Neural crest cell (in vitro differentiated cells): ENCODE measurements at places on chromosomes 6 and 20. TPM values are rescaled to one million over a fixed set of nuclear protein-coding genes. Genes with fewer than 3 reads are reported as not detected.
A peak's percentile ranks its signal among the peaks of the same experiment; 100 is the strongest.

Gene DDR1
- total RNA-seq: 160 and 178 TPM in 2 replicates

Gene TREM1
- not detected in 2 replicates for total RNA-seq

DNA sequence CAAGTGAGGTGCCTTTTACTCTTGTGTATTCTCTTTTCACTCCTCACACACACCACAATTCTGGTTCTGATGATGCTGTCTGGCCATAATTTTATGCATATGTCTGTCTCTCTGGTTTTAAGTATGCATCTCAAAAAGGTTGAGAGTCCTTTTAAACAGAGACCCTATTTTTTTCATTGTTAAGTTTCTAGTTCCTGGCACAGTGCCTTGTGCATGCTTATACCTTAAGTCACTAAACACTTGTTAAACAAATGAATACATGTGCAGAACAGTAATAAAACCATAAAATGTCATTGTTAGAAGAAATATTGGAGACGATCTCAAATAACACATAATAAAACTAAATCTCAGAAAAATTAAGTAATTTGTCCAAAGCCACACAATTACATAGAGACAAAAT is 7.9 kb downstream of the ROS1 start:
- no peaks in the 10 kb centered on the region for H3K4me1 ChIP-seq
- no peak overlapping the region for H3K4me3 ChIP-seq
- no peak for DNase-seq
- peaks cover under 1% of the 10 kb centered on the region for H3K27me3 ChIP-seq
- no peaks in the 10 kb centered on the region for H3K36me3 ChIP-seq

DNA sequence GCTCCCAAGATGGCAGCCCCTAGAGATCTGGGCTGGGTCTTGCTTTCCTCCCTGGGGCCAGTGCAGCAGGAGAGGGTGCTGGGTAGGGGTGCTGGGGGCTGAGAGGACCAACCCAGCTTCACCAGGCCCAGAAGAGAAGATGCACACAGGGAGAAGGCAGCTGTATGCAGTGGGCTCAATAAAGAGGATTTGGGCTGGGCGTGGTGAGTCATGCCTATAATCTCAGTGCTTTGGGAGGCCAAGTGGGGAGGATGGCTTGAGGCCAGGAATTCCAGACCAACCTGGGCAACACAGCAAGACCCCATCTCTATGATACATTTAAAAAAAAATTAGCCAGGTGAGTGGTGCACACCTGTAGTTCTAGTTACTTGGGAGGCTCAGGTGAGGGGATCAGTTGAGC is 25.7 kb upstream of the EMILIN3 start:
- H3K27me3 ChIP-seq: no peaks in the 10 kb centered on the region
- peak overlapping the region; percentile 5 for H3K4me3 ChIP-seq
- H3K27ac ChIP-seq: no peak overlapping the region
- H3K36me3 ChIP-seq: no peaks in the 10 kb centered on the region

DNA sequence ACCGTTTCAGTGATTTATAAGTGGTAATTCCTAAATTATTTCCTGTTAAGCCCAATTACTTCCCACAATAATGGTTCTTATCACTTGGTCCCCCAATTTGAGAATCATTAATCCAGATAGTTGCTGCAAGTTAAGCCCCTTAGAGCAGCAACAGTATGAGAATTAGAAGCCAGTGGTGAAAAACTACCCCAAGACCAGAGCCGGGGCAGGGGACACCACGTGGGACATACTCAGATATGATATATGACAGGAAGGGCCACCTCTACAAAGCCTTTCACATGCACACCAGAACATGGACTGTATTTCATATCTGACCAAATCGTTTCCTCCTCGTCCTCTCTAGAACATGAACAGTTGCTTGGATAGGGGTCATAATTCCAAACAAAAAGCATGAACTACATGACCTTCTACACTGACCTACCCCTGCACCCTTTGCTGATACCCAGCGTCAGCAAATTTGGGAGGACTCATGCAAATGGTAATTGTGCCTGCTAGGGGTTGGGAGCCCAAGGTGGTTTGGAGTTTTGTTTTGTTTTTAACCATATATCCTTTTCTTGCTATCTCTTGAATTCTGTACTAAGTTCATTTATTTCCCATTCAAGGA is 3.9 kb downstream of the JAG1 start:
- H3K4me1 ChIP-seq: peaks cover 69% of the 10 kb centered on the region
- H3K27ac ChIP-seq: no peak overlapping the region

DNA sequence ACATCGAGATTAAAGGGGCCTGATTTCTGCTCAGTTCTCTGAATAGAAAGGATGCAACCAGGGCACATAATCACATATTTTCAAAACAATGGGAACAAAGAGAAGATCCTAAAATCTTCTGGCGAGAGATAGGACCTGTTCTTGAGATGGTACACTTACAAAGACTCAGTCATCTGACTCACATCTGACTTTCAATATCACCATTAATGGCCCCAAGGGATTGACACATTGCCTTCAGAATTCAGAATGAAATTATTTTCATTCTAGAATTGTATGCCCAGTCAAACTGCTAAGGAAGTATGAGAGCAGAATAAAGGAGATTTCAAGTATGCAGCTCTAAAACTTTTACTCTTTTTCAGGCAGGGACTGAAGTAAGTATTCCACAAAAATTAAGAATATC is 240.7 kb upstream of the POU3F2 start:
- H3K4me3 ChIP-seq: no peak overlapping the region
- H3K27me3 ChIP-seq: no peaks in the 10 kb centered on the region
- no peaks in the 10 kb centered on the region for H3K4me1 ChIP-seq

DNA sequence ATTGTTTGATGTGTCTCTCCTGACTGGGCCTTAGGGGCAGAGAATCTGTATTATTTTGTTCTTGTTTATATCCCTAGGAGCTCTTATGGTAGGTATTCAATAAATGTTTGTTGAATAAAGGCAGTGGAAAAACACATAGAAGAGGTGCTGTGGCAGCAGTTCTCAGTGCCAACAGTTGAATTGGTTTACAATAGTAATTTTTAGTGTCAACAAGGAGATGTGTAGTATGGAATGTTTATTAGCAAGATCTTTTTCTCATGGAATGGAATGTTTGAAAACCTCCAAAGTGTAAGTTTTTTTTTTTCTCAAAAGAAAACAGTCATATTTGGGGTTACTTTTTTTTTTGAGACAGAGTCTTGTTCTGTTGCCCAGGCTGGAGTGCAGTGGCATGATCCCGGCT is 28.0 kb downstream of the ASXL1 start:
- H3K27me3 ChIP-seq: no peaks in the 10 kb centered on the region
- no peak overlapping the region for H3K4me3 ChIP-seq
- H3K4me1 ChIP-seq: peaks cover 39% of the 10 kb centered on the region
- no peak overlapping the region for H3K27ac ChIP-seq
- H3K36me3 ChIP-seq: no peaks in the 10 kb centered on the region
- DNase-seq: no peak

DNA sequence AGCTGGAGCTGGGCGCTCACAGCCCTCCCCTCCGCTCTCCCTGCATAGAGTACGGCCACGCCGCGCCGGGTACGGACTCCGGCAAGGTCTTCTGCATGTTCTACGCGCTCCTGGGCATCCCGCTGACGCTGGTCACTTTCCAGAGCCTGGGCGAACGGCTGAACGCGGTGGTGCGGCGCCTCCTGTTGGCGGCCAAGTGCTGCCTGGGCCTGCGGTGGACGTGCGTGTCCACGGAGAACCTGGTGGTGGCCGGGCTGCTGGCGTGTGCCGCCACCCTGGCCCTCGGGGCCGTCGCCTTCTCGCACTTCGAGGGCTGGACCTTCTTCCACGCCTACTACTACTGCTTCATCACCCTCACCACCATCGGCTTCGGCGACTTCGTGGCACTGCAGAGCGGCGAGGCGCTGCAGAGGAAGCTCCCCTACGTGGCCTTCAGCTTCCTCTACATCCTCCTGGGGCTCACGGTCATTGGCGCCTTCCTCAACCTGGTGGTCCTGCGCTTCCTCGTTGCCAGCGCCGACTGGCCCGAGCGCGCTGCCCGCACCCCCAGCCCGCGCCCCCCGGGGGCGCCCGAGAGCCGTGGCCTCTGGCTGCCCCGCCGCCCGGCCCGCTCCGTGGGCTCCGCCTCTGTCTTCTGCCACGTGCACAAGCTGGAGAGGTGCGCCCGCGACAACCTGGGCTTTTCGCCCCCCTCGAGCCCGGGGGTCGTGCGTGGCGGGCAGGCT is 4.6 kb downstream of the KCNK15 start:
- no peak overlapping the region for H3K4me3 ChIP-seq
- no peak overlapping the region for H3K27ac ChIP-seq
- H3K4me1 ChIP-seq: peaks cover 3% of the 10 kb centered on the region

DNA sequence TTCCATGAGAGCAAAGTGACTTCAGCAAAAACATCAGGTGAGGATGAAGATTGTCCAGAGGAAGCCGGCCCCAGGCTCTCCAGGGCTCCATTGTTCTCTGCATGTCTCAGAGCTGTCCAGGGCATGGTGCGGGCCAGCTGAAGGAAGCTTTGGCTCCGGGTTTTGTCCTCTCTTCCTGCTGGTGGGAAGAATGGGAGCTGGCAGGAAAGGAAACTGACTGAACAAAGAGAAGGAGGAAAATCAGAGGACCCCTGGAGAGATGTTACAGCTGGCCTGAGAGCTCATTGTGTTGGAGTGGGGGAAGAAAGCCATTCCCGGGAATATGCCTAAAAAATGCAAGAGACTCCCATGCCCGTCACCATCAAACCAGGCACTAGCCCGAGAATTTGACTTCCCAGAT is 27.1 kb downstream of the PRND start:
- H3K4me1 ChIP-seq: no peaks in the 10 kb centered on the region
- no peak overlapping the region for H3K27ac ChIP-seq
- DNase-seq: no peak
- H3K4me3 ChIP-seq: no peak overlapping the region
- no peaks in the 10 kb centered on the region for H3K36me3 ChIP-seq

DNA sequence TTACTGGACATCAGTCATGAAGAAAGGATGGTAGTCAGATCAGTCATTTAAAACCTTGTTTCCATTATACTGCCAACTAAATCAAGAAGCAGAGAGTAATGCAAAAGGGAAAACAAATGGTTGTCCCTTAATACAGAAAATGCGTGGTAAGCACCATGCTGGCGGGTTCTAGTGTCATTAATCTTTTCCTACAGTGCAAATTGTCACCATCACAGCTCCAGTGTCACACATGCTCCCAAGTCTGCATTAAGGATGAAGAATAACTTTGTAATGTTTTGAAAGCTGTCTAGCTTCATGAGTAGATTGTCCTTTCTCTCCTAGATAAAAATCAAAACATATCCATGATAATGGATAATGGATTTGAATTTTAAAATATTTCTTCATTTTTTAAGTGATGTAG is 735.6 kb downstream of the EPHA7 start:
- H3K4me3 ChIP-seq: no peak overlapping the region
- H3K27ac ChIP-seq: no peak overlapping the region
- no peaks in the 10 kb centered on the region for H3K36me3 ChIP-seq
